ENCODE measurements at places on chromosomes 16 and 17. TPM values are rescaled to one million over a fixed set of nuclear protein-coding genes. Genes with fewer than 3 reads are reported as not detected.

- no peak for DNase-seq
- no peaks in the 10 kb centered on the region for H3K27me3 ChIP-seq
- H3K4me3 ChIP-seq, result no peak overlapping the region
- no peaks in the 10 kb centered on the region for H3K36me3 ChIP-seq
These were observed 8.8 kb downstream of the TMEM170A start for GRCh38 chr16:75455677-75456076.

DNA sequence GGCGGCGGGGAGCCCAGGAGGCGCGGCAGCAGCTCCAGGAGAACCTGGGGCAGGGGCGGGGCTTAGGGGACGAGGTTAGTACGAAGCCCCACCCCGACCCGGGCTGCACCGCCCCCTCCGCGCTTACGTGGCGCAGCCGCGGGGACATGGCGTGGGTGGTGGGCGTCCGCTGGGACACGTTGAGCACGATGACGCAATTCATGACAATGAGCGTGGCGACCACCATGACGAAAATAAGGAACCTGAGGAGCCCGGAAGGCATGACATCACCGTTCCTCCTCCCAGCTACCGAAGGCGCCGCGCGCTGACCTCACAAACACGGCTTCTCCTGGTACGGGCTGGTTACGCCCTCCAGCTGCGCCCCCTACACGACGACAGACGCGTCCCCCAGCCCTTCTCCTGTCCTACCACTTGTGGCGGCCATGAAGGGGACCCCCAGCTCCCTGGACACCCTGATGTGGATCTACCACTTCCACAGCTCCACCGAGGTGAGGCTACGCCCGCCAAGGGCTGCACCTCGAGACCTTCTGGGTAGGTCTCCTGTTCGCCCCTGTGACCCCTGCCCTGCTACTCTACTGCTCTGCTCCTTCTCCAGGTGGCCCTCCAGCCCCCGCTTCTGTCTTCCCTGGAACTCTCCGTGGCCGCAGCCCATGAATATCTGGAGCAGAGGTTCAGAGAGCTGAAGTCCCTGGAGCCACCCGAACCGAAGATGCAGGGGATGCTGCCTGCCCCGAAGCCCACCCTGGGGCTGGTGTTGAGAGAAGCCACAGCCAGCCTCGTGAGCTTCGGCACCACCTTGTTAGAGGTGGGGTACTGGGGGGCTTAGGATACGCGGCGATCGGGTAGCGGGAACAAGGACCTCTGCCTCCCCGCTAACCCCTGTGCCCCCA lies at the start of gene C17orf107:
C17orf107 (plus strand) TSS at position 196 of the 890 bp plus-strand sequence; CDS start at position 423, 227 bp downstream.
- no peak for DNase-seq
- H3K27me3 ChIP-seq, result no peaks in the 10 kb centered on the region
- no peaks in the 10 kb centered on the region for H3K36me3 ChIP-seq

DNA sequence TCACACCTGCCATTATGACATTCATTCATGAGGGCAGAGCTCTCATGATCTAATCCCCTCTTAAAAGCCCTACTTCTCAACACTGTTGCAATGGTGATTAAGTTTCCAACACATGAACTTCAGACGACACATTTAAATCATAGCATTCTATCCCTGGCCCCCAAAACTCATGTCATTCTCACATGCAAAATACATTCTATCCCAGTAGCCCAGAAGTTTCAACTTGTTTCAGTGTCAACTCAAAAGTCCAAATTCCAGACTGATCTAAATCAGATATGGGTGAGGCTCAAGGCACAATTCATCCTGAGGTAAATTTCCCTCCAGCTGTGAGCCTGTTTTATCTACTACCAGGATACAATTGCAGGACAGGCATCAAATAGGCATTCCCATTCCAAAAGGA lies 25.2 kb downstream of the LYRM1 start:
- no peaks in the 10 kb centered on the region for H3K36me3 ChIP-seq
- no peak overlapping the region for H3K4me3 ChIP-seq

Gene CACNG3
- total RNA-seq, result not detected

DNA sequence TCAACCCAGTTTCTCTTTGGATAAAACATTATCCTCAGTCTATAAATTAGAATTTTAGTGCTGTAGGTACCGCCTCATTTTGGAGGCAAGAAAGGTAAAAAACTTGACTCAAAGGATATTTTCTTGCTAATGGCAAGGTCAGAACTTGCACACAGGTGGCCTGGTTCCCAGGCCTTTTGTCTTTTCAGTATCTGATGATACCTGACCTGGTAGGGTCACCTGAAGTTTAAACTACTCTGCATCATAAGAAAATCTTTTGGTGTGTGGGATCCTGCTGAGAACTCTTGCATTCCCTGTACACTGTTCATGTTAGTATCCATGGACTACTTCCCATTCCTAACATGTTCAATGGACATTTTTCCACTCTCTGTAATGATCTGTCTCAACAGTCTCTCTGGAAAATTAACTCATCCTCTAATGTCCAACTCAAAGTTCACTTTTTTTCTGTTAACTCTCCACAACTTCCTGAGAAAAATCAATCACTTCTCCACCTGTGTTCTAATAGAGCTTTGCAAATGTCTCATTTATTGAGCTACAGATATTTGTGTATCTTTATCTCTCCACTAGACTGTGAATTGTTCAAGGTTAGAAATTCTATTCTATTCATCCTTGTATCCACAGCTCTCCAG lies 317.1 kb upstream of the SOX9 start:
- H3K27ac ChIP-seq, result no peak overlapping the region
- no peaks in the 10 kb centered on the region for H3K4me1 ChIP-seq
- peaks cover 4% of the 10 kb centered on the region for H3K27me3 ChIP-seq
- H3K4me3 ChIP-seq, result no peak overlapping the region

DNA sequence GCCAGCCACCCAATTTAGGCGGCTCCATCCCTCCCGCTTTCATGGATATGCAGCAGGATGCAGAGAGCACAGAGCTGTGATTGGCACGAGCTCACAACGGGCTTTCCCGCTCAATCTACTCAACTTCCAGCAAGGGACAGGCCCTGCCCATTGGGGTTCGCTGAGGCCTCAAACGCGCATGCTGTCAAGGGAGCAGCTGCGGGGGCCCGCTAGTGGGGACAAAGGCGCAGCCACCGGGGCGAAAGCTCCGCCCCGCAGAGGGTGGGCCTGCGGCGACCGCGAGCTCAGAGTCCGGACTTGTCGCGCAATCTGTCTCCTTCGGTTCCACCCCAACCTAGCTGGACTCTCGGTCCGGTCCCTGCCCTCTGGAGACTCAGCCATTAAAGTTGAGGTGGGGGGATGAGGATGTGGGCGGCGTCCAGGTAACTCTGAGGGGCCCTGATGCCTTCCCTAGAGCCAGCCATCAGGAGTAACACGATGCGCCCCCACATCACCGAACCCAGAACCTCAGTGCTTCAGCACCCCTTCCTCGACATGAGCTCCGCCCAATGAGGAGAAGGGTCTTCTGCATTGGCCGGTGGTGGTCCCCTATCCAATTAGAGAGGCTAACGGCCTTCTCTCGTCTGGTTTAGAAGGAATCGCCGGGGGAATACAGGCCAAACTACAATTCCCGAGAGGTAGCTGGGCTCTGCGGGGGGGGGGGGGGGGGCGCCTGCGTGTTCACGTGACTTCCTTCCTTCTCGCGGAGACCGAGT lies 489 bp upstream of the NFATC3 start:
- no peak for DNase-seq
- H3K27ac ChIP-seq, result peak overlapping the region; percentile 34
- H3K4me3 ChIP-seq, result peak overlapping the region; percentile 18

DNA sequence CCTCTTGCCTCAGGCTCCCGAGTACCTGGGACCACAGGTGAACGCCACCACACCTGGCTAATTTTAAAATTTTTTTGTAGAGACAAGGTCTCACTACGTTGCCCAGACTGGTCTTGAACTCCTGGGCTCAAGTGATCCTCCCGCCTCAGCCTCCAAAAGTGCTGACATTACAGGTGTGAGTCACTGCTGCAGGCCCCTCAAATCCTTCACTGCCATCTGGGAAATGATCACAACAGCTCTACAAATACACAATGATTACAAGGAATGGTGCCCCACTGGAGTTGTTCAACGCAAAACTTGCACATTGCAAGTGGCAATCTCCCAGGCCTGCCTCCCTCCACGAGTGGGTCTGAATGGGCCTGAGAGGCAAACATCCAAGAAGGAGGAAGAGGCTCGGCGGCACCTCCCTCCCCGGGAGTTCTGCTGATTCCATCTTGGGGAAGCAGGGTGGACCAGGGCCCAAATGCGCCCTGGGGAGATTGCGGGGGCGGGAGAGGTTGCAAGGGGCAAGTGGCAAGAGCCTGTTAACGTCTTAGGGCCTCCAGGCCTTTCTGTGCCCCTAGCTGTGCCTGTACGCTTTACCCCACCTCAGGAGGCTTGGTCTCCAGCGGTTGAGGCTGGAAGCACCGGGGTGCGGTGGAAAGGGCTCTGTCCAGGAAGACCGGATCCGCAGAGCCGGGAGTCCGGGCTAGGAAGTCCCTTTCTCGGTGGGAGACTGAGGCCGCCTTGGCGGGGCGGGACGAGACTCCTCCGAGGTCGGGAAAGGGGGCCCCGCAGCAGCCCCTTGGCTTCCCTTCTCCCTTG lies 656 bp upstream of the IGFBP4 start:
- peak overlapping the region; percentile 58 for H3K4me3 ChIP-seq
- DNase-seq, result no peak
- peak overlapping the region; percentile 58 for H3K27ac ChIP-seq
- H3K27me3 ChIP-seq, result no peaks in the 10 kb centered on the region

DNA sequence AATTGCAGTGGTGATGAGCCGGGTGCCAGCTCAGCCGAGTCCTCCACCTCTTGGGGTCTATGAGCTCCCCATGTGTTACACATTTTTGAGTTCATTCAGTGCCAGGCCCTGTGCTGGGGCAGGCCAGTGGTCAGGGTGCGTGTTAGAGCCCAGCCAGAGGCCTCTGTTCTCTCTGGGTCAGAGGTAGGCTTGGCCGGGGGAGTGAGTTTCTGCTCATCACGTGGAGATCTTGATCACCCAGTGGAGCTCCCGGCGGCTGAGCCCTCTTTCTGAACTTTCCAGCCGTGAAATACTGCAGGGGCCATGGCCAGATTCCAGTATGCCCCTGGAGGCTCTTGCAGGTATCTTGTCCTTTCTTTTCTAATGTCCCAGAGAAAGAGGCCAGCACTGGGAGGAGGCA lies 93.0 kb downstream of the RAP1GAP2 start:
- no peaks in the 10 kb centered on the region for H3K36me3 ChIP-seq
- no peak for DNase-seq
- no peaks in the 10 kb centered on the region for H3K27me3 ChIP-seq
- peaks cover 5% of the 10 kb centered on the region for H3K4me1 ChIP-seq

- no peak for DNase-seq
- no peaks in the 10 kb centered on the region for H3K4me1 ChIP-seq
- no peak overlapping the region for H3K27ac ChIP-seq
- H3K36me3 ChIP-seq, result no peaks in the 10 kb centered on the region
- no peak overlapping the region for H3K4me3 ChIP-seq
- H3K27me3 ChIP-seq, result no peaks in the 10 kb centered on the region
These were observed 51.0 kb upstream of the TOX3 start for GRCh38 chr16:52597772-52598483.

DNA sequence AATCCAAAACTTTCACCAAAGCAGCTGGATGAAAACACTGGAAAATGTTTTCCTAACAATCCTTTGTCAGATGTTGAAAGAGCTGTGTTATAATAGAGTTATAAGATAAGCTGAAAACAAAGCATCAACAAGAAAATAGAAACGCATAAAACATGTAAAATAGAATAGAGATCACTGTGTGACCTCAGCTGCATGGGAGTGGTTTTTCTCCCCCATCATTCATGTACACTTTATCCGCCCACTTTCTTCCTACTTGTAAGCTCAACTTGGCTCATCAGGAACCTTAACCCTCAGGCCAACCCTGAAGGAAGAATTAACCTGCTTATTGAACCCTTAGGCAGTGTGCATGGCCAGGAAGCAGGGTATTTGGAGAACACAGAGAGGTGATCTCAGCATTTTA lies 238.5 kb upstream of the PMFBP1 start:
- no peaks in the 10 kb centered on the region for H3K36me3 ChIP-seq
- no peaks in the 10 kb centered on the region for H3K4me1 ChIP-seq
- no peak overlapping the region for H3K27ac ChIP-seq
- DNase-seq, result no peak
- no peaks in the 10 kb centered on the region for H3K27me3 ChIP-seq

Gene ADAP2
- total RNA-seq, result 2.4 TPM

DNA sequence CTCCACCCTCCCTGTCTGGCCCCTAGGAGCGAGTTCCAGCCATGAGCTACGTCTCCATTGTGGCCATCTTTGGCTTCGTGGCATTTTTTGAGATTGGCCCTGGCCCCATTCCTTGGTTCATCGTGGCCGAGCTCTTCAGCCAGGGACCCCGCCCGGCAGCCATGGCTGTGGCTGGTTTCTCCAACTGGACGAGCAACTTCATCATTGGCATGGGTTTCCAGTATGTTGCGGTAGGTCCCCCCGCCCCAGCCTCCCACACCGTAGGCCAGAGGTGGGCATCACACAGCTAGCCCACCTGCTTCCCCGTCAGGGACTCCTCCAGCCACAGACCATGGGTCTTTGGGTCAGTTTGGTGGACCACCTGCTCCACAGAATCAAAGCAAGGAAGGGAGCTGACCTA lies 4.2 kb downstream of the SLC2A4 start:
- no peak overlapping the region for H3K4me3 ChIP-seq
- no peak overlapping the region for H3K27ac ChIP-seq
- no peaks in the 10 kb centered on the region for H3K27me3 ChIP-seq
- no peaks in the 10 kb centered on the region for H3K4me1 ChIP-seq
- DNase-seq, result no peak

- no peaks in the 10 kb centered on the region for H3K4me1 ChIP-seq
- H3K27me3 ChIP-seq, result no peaks in the 10 kb centered on the region
- no peaks in the 10 kb centered on the region for H3K36me3 ChIP-seq
- no peak for DNase-seq
- H3K4me3 ChIP-seq, result no peak overlapping the region
These were observed 88.5 kb downstream of the MRC2 start for GRCh38 chr17:62715882-62716390.

DNA sequence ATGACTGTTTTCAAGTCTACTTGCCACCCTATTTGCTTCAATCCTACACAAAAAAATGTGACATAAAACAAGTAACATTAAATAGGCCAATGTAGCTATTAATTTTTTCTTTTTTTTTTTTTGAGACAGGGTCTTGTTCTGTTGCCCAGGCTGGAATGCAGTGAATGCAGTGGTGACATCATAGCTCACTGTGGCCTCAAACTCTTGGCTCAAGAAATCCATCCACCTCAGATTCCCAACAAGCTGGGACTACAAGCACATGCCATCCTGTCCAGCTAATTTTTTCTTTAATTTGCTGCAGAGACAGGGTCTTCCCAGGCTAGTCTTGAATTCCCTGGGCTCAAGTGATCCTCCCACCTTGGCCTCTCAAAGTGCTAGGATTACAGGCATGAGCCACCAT lies 29.4 kb downstream of the ANKFY1 start:
- H3K4me3 ChIP-seq, result no peak overlapping the region
- H3K36me3 ChIP-seq, result peaks cover 2% of the 10 kb centered on the region
- peaks cover 11% of the 10 kb centered on the region for H3K4me1 ChIP-seq
- no peak overlapping the region for H3K27ac ChIP-seq
- H3K27me3 ChIP-seq, result no peaks in the 10 kb centered on the region

Gene ALOX12B
- not detected for total RNA-seq

DNA sequence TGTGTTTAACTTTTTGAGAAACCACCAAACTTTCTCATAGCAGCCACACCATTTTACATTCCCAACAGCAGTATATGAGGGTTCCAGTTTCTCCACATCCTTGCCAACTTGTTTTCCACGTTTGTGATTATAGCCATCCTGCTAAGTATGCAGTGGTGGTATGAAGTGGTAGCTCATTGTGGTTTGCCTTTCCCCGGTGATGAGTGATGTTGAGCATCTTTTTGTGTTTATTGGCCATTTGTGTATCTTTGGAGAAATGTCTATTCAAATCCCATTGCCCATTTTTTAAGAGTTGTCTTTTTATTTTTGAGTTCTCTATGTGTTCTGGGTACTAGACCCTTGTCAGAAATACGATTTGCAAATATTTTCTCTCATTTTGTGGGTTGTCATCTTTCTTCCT lies 17.4 kb downstream of the SF3B3 start:
- no peaks in the 10 kb centered on the region for H3K4me1 ChIP-seq
- H3K36me3 ChIP-seq, result peaks cover 47% of the 10 kb centered on the region
- no peak overlapping the region for H3K27ac ChIP-seq

Data from Panc1 (cell line).